Stimulated activated CD4-positive, alpha-beta T cell treated with anti-CD3 and anti-CD28 coated beads, TNF-alpha, amount 100 ng/mL, for 1 hour (primary cell): ENCODE measurements at places on chromosomes 4 and X.

DNA sequence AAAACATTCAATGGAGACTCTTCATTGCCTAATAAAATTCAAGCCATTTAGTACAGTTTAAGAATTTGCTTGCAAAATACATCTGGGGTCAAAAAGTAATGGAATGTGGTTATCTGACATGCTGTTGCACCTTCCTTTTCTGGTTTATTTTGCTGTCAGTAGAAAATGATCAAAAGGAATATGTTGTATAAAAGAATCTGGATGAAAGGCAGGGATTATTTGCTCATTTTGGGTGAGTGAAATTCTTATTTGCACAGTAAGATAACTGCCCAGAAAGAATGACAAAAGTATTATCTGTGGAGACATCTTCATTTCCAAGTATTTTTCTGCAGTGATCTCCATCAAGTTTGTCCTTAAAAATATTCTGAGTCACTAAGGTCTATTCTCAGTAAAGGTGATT lies 30.4 kb downstream of the BOD1L1 start:
- DNase-seq: no peak

DNA sequence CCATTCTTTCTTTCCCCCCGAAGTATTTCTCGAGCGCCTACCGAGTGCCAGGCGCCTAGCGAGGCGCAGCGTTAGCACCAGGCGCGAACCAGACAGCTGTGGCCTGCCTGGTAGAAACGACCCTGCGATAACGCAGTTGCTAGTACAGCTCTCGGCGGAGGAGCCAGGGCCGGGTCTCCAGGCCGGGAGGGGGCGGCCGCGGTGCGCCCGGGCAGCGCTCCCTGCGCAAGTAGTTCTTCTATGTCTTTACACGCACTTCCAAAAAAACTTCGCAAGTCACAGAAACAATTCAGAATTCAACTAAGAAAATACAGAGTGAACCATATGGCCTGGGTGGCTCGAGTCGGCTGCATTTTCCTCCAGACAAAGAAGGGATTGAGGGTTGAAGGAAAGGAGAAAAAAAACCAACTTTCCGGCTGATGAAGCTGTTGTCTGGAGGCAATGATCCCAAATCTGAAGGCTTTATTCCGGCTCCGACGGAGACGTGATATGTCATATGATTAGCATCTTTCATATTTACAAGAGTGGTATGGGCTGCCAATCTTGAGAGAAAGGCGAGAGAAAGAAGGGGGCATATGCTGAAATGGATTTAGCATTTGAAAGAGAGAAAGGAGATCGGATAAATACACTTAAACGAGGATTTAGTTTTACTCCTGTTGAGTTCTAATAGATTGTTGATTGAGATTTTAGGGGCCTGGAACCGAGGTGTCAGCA lies 7.2 kb upstream of the NEUROG2 start:
- DNase-seq: no peak

- DNase-seq: no peak
These were observed 353.9 kb downstream of the AFF2 start for GRCh38 chrX:148854306-148854705.

GRCh38 chr4:20119141-20119540 lies 132.6 kb upstream of the SLIT2 start:
- DNase-seq: no peak

DNA sequence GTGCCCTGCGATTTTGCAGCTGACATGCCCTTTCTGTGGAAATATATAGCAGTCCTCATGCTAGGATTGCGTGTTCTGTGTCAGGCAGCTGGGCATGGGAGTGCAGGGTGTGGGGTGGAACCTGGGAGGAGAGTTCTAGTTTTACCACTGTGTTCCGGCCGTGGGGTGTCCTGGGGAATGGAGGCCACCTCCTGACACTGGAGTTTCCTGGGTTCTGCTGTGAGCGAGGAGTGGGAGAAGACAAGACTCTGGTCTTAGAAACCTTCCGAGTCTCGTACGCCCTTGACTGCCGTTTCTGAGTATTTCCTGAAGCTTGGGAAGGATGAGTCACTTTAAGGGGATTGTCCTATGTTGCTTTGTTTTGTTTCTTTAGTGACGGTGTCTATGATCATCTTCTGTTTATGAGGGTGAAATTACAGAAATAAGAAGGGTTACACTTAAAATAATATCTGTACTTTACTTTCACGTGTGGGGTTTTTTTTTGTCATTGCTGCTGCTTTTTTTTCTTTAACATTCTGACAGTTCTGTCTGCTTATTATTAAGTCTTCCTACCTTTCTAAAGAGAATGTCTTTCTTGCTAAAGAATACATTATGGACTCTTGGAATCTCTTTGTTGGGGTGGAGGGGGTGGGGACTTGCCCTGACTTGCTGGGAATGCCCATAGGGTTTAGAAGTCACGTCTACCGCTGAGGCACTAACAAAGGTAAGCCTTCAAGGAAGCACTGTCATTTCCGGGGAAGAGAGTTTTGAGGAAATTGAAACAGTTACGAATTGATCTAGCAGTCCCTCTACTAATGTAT lies 19.1 kb downstream of the CD99 start:
- DNase-seq: no peak

- no peak for DNase-seq
These were observed 77.5 kb upstream of the ELOVL6 start for GRCh38 chr4:110275871-110276270.

- no peak for DNase-seq
These were observed 8.5 kb upstream of the ANTXR2 start for GRCh38 chr4:80081566-80081965.

GRCh38 chr4:2906218-2906617 lies 57.0 kb downstream of the NOP14 start:
- DNase-seq: no peak

DNA sequence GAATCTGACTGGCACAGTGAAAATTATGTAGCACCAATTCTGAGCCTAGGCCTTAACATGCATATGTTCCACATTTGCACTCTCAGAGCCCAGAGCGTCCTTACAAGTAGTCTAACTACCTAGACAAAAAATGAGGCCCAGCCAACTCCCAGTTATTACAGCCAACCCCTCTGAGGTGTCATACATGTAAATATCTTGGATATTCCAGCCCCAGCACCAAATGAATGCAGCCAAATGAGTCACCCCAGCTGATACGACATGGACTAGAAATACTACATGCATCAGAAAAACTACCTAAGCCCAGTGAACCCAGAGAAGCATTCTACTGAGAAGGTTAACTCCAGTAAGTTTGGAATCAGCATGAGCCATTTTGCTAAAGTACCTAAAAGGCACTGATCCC lies 145.1 kb downstream of the STPG2 start:
- DNase-seq: no peak

- DNase-seq: no peak
These were observed 99.9 kb downstream of the SLIT2 start for GRCh38 chr4:20351360-20352162.

GRCh38 chr4:94766856-94767255 lies 9.1 kb downstream of the BMPR1B start:
- no peak for DNase-seq

GRCh38 chr4:69484011-69484410 lies 11.7 kb downstream of the UGT2B4 start:
- no peak for DNase-seq

DNA sequence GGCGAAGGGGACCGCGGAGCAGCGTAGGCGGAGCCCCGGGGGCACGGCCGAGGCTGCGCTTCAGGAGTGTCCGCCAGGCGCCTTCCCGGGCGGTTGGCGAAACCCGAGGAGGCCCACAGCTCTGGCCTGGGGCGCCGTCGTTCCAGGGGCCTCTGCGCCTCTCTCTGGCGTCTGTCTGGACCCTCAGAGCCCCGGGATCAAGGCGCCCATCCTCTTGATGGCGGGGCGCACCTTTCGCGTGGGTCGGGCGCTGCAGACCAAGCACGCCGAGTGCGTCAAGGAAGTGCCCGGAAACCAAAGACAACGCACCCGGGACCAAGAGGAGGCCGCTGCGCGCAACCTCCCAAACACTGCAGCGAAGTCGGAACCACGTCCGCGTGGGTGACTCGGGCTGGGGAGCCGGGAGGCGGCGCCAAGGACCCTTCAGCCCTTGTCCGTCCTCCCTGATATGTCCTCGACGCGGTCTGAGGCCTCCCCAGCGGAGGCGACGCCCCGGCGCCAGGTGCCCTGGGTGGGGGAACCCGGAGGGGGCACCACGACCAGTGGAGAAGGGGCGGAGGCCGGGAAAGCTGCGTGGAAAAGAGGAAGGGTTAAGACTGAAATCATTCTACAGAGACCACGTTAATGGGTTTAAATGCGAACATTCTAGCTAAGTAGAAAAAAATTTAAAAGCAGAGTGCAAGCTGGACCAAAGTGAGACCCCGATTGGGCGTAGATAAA lies 9.9 kb downstream of the HMX1 start:
- no peak for DNase-seq

- no peak for DNase-seq
These were observed 262.7 kb downstream of the SPRY1 start for GRCh38 chr4:123659262-123659661.

- DNase-seq: no peak
These were observed 10.3 kb downstream of the NMU start for GRCh38 chr4:55625835-55626234.

DNA sequence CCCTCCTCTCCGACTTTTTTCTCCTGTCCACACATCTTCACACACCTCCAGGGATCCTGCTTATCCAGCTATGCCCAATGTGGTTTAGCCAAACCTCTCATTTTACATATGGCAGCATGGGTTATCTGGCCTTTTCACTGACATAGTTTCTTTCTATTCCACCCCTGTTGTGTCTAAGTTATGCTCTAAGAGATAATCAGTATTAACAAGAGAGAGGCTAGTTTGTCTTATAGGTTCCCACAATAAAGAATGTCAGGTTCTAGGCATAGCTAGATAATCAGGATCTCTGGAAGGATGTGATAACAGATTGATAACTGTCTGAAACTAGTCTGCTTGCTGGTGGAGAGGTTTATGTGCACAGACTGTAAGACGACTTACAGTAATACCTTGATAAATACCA lies 7.7 kb upstream of the GALNT7 start:
- no peak for DNase-seq

DNA sequence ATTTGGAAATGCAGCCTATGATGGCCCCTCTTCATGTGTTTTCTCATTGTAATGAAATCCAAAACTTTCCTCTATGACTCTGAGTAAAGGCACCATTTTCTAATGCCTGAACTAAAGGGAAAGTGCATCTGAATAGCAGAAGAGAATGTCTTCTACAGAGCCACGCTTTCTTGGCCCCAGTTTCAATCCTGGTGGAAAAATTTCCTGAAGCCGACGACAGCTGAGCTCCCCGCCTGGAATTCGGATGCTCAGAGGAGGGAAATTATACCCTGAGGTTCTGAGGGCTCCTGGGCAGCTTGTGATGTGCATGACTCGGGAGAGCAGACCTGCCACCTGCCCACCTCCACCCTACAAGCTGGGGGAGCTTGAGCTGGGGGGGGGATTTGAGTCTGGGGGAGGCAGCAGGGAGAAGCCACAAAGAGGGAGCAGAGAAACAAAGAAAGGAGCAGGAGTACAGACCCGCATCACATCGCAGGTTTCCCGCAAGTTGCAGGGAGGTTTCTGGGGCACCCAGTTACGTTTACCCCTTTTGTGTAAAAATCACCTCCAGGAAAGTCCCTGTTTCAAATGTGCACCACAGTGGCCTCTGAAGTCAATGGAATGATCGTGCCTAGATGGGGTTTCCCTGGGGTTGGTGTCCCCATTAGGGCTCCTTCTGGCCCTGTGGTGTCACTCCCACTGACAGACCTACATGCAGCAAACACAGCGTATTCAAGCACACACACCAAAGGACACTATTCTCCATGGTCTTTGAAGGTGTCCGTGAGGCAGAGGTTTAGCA lies 145.6 kb upstream of the RBPJ start:
- DNase-seq: no peak

DNA sequence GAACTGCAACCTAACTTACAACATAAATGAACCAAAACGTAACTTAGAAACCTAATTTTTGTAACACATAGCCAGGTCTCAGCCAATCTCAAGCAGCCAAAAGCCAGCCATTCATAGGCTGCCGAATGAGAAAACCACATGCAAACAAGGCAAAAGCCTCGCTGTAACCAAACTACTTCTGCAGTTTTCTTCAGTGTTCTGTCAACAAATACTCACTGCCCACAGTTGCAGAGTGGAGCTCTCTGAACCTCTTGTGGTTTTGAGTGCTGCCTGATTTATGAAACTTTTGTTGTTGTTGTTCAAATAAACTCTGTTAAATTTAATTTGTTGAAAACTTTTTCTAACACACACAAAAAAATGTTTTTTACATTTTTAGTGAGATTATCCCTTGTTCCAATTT lies 251.2 kb downstream of the PAPSS1 start:
- DNase-seq: no peak

GRCh38 chr4:162485486-162485885 lies 321.7 kb upstream of the FSTL5 start:
- DNase-seq: no peak

GRCh38 chrX:81120258-81120935 lies 81.3 kb downstream of the HMGN5 start:
- DNase-seq: no peak

DNA sequence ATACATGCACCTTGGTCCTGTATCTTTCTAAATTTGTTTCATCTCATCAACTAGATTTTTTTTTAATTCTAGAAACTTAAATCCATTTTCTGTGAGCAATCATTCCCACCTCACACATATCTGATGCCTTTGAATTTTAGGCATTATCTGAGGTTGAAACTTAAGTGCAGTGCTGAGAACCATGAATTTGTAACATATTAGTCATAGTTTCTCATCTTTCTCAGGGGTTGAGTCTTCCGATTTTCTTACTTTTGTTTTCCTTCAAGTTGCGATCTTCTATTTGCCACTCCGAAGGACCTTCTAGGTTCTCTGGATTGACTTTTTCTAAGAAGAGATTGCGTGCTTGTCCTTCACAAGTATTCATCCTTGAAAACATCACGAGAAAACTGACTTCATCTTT lies 3.7 kb upstream of the NR0B1 start:
- DNase-seq: no peak

GRCh38 chr4:176187624-176188023 lies 7.8 kb downstream of the SPATA4 start:
- DNase-seq: no peak

DNA sequence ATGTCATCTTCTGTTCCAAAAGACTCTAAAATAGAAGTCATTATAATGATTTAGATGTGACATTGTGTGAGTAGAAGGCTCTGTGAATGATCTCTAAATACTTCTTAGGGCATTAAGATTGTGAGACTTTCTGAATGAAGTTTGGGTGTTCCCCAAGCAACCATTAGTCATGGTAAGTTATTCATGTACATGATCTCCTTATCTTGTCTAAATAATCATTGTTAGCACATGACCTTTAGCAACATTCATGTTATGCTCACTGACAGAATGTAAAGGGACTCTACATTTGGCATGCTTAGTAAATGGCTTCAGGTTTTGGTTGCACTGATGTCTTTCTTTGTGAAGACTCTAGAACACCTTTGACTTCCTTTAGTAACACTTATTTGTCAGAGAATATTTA lies 140.8 kb upstream of the AGA start:
- DNase-seq: no peak
